Sigmoid colon (tissue), 7 donors: ENCODE measurements at places on chromosomes 5 and 9. TPM values are rescaled to one million over a fixed set of nuclear protein-coding genes. Genes with fewer than 3 reads are reported as not detected.
A peak's percentile ranks its signal among the peaks of the same experiment; 100 is the strongest.

PCDHB3 gene
- total RNA-seq = 1.8 TPM

ZFP37 gene
- total RNA-seq = 2.9 TPM

IL31RA gene
- total RNA-seq = 3.3 TPM

TEX48 gene
- total RNA-seq = not detected

RAB3C gene
- 17.6 TPM for total RNA-seq

PIP5K1B gene
- total RNA-seq = 11.7 TPM

NDUFB6 gene
- 67.4 TPM for total RNA-seq

IL33 gene
- total RNA-seq = 73.2 TPM

NSG2 gene
- total RNA-seq = 4.7 TPM

MVB12B gene
- total RNA-seq = 12.7 TPM

GRCh38 chr5:64972591-64972990 is 203.9 kb downstream of the CWC27 start:
- no peaks in the 10 kb centered on the region for H3K4me1 ChIP-seq
- H3K36me3 ChIP-seq = peaks cover 9% of the 10 kb centered on the region
- no peak overlapping the region for H3K4me3 ChIP-seq
- DNase-seq = no peak

DNA sequence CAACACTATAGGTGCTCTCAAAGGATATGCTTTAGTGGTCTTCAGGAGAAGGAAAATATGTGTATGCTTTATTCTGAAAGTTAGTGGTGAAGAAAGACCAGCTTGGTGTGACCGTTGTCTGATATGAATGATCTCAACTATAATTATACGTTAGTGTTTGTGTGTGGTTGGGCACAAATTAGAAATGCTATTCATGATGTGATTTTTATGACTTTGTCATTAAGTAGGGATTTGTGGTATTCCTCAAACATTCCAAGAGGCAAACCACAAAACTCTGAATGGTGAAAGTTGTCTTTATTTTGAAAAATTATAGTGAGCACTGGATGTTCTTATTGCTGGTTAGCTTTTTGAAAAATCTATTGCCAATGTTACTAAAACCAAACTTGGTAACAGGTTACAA is 6.2 kb upstream of the F2R start:
- H3K27ac ChIP-seq = no peak overlapping the region
- no peaks in the 10 kb centered on the region for H3K36me3 ChIP-seq
- no peak for DNase-seq
- peaks cover 2% of the 10 kb centered on the region for H3K27me3 ChIP-seq
- H3K4me3 ChIP-seq = no peak overlapping the region

- H3K36me3 ChIP-seq = no peaks in the 10 kb centered on the region
- peaks cover 27% of the 10 kb centered on the region for H3K27me3 ChIP-seq
- no peaks in the 10 kb centered on the region for H3K4me1 ChIP-seq
- H3K4me3 ChIP-seq = no peak overlapping the region
These were observed 44.1 kb downstream of the OR2V1 start for GRCh38 chr5:181086884-181087205.

DNA sequence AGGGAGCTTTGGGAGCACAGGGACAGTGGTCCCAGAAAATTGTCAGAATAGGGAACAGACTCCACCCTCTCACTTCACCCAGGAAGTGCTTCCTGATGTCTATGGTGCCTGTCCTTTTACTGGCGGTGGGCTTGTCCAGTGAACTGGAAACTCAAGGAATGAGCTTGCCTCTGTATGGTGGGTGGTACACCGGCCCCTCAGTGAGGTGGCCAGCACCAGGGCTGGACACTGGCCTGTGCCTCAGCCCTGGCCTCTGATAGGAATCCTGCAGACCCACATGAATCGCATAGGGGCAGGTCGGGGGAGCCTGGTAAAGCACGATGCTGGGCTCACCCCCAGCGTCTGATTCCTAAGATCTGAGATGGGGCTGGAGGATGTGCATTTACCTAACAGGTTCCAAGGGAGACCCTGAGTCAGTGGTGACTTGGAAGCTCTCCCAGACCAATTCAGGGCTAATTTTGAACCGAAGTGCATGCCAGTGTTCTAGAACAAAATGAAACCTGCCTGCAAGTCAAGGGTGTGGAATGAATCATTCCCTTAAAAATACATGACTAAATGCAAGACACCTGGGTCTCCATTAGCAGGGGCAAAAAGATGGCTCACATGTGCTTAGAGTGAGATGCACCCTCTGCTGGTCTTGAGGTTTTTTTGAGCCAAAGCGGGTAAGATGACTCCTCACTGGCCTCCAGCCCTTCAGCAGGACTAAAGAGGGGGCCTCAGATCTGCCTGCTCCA is 178.3 kb downstream of the HSPA4 start:
- no peak overlapping the region for H3K4me3 ChIP-seq
- no peaks in the 10 kb centered on the region for H3K36me3 ChIP-seq
- DNase-seq = peak; percentile 17
- no peaks in the 10 kb centered on the region for H3K27me3 ChIP-seq

- no peak overlapping the region for H3K27ac ChIP-seq
- no peak overlapping the region for H3K4me3 ChIP-seq
- no peak for DNase-seq
- peaks cover 42% of the 10 kb centered on the region for H3K4me1 ChIP-seq
These were observed 391.3 kb downstream of the GADD45G start for GRCh38 chr9:89996116-89996515.

- no peaks in the 10 kb centered on the region for H3K27me3 ChIP-seq
- no peak for DNase-seq
- H3K4me3 ChIP-seq = peak overlapping the region; percentile 69
These were observed 596 bp downstream of the ENTREP1 start for GRCh38 chr9:69325409-69326212.

- H3K36me3 ChIP-seq = no peaks in the 10 kb centered on the region
- H3K27me3 ChIP-seq = no peaks in the 10 kb centered on the region
- no peak overlapping the region for H3K4me3 ChIP-seq
- peak overlapping the region; percentile 69 for H3K27ac ChIP-seq
- DNase-seq = peak; percentile 62
These were observed 16.2 kb downstream of the GPR21 start for GRCh38 chr9:123049589-123050222.

- no peak overlapping the region for H3K4me3 ChIP-seq
- H3K36me3 ChIP-seq = no peaks in the 10 kb centered on the region
- no peak overlapping the region for H3K27ac ChIP-seq
- no peak for DNase-seq
- H3K4me1 ChIP-seq = no peaks in the 10 kb centered on the region
These were observed 221.7 kb downstream of the FGF10 start for GRCh38 chr5:44167540-44167939.

GRCh38 chr5:96481867-96482266 is 48.8 kb upstream of the PCSK1 start:
- no peaks in the 10 kb centered on the region for H3K4me1 ChIP-seq
- H3K27ac ChIP-seq = no peak overlapping the region
- no peaks in the 10 kb centered on the region for H3K36me3 ChIP-seq
- DNase-seq = no peak

DNA sequence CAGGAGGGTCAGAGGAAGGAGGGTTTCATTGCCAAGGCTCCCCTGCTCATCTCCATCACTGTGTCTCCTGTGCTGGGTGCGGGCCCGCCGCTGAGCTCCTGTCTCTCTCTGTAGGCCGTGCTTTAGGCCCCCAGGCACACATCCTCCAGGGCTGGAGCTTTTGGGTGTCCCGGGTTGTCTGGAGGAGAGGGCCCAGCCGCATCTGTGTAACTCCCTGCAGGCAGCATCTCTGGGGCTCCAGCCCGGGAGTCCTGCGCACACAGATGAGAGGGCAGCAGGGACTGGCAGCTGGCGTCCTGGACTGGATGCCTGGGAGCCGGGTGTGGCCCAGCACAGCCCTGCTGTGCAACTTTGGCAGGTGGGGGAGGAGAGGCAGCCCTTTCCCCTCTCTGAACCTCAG is 40.2 kb downstream of the LRSAM1 start:
- H3K27me3 ChIP-seq = no peaks in the 10 kb centered on the region
- H3K4me3 ChIP-seq = no peak overlapping the region
- DNase-seq = no peak

DNA sequence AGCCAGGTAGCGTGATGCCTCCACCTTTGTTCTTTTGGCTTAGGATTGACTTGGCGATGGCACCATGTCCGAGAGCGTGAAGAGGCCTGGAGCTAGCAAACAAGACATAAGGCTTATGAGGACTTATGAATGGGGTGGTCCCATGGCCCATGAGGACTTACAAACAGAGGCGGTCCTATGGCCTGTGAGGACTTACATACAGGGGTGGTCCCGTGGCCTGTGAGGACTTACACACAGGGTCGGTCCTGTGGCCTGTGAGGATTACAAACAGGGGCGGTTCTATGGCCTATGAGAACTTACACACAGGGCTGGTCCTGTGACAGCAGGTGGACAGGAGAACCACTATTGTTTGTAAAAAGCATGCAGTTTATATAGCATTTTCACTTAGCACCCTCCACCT is 21.3 kb upstream of the FOXD1 start:
- no peaks in the 10 kb centered on the region for H3K27me3 ChIP-seq
- H3K4me3 ChIP-seq = no peak overlapping the region
- DNase-seq = no peak
- H3K27ac ChIP-seq = no peak overlapping the region

- H3K27me3 ChIP-seq = no peaks in the 10 kb centered on the region
- no peaks in the 10 kb centered on the region for H3K4me1 ChIP-seq
- H3K4me3 ChIP-seq = no peak overlapping the region
These were observed 742.8 kb downstream of the CDH9 start for GRCh38 chr5:26295541-26295940.

DNA sequence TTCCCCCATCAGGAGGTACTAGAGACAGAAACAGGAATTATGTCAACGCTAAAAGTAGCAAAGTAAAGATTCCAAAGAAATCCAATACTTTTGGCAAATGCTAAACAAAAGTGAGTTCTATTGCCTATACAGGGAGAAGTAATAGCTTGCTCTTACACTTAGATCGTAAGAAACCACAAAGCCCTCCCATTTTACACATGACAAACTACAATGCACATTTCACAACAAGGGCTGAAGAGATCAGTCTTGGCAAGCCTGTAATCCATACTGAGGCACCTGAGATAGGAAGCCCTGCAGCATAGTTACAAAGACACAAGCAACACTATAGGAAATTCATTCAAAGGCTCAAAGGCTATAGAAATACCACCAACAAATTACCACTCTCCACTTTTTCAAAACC is 7.7 kb downstream of the HNRNPK start:
- no peak overlapping the region for H3K4me3 ChIP-seq
- DNase-seq = no peak
- H3K27ac ChIP-seq = no peak overlapping the region
- peaks cover 30% of the 10 kb centered on the region for H3K4me1 ChIP-seq

DNA sequence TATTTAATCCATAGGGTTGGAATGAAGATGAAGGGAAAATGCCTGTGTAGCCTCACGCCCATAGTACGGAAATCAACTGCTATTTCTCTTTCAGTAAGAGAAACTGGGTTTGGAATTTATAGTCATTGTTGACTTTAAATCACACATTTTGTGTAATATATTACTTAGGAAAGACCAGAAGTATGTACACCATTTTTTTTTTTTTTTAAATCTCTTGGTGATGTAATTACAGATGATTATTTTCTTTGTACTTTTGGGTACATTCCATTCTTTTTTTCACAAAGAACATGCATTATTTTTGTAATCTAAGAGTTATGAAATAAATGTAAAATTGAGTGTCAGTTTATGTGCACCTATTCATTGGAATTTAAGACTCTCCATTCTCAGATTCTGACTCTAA is 45.7 kb downstream of the POC5 start:
- no peak overlapping the region for H3K4me3 ChIP-seq
- H3K36me3 ChIP-seq = no peaks in the 10 kb centered on the region
- H3K4me1 ChIP-seq = no peaks in the 10 kb centered on the region
- H3K27me3 ChIP-seq = no peaks in the 10 kb centered on the region

- no peak for DNase-seq
- no peaks in the 10 kb centered on the region for H3K27me3 ChIP-seq
- H3K36me3 ChIP-seq = no peaks in the 10 kb centered on the region
- H3K27ac ChIP-seq = no peak overlapping the region
- no peaks in the 10 kb centered on the region for H3K4me1 ChIP-seq
These were observed 101.8 kb upstream of the MAST4 start for GRCh38 chr5:66494437-66494836.

- no peak overlapping the region for H3K4me3 ChIP-seq
- H3K27ac ChIP-seq = no peak overlapping the region
- peaks cover 11% of the 10 kb centered on the region for H3K4me1 ChIP-seq
- no peaks in the 10 kb centered on the region for H3K36me3 ChIP-seq
- H3K27me3 ChIP-seq = peaks cover 32% of the 10 kb centered on the region
These were observed 46.2 kb downstream of the PAX5 start for GRCh38 chr9:36987891-36988290.

GRCh38 chr9:112711050-112711689 is 6.7 kb downstream of the INIP start:
- H3K27me3 ChIP-seq = no peaks in the 10 kb centered on the region
- no peaks in the 10 kb centered on the region for H3K36me3 ChIP-seq
- no peak overlapping the region for H3K27ac ChIP-seq
- DNase-seq = no peak

GRCh38 chr5:535846-536698 is 11.8 kb upstream of the SLC9A3 start:
- no peaks in the 10 kb centered on the region for H3K4me1 ChIP-seq
- DNase-seq = no peak
- no peak overlapping the region for H3K27ac ChIP-seq

DNA sequence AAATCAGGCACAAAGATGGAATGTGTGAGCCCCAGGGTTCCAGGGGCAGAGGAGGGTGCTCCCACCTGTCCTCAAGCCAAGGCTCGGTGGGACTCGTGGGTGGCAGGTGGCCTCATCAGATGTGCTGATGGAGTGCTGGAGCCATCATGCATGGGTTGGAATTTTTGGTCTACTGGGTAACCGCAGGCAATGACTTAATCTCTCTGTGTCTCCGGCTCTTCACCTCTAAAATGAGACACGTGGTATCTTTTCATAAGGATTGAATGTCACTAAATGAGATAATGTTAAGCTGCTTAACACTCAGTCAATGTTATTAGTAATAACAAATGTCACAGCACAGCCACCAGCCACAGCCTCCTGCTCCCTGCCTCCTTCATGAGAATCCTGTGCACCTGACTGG is 245.5 kb downstream of the HSPA4 start:
- no peaks in the 10 kb centered on the region for H3K4me1 ChIP-seq
- H3K36me3 ChIP-seq = no peaks in the 10 kb centered on the region
- H3K4me3 ChIP-seq = no peak overlapping the region
- no peaks in the 10 kb centered on the region for H3K27me3 ChIP-seq

- H3K4me3 ChIP-seq = no peak overlapping the region
- no peak overlapping the region for H3K27ac ChIP-seq
- no peaks in the 10 kb centered on the region for H3K27me3 ChIP-seq
- H3K36me3 ChIP-seq = no peaks in the 10 kb centered on the region
- DNase-seq = no peak
These were observed 46.9 kb upstream of the GAS1 start for GRCh38 chr9:86994231-86994630.

GRCh38 chr5:63022403-63022802 is 443.8 kb downstream of the LRRC70 start:
- H3K4me3 ChIP-seq = no peak overlapping the region
- no peak overlapping the region for H3K27ac ChIP-seq
- no peaks in the 10 kb centered on the region for H3K27me3 ChIP-seq
- DNase-seq = no peak

GRCh38 chr5:157842787-157843186 is 16.2 kb downstream of the CLINT1 start:
- H3K4me1 ChIP-seq = peaks cover 8% of the 10 kb centered on the region
- no peaks in the 10 kb centered on the region for H3K36me3 ChIP-seq
- H3K27me3 ChIP-seq = no peaks in the 10 kb centered on the region
- DNase-seq = no peak
- H3K27ac ChIP-seq = no peak overlapping the region

- H3K36me3 ChIP-seq = no peaks in the 10 kb centered on the region
- H3K27me3 ChIP-seq = no peaks in the 10 kb centered on the region
- no peaks in the 10 kb centered on the region for H3K4me1 ChIP-seq
- DNase-seq = no peak
These were observed 55.0 kb upstream of the BNC2 start for GRCh38 chr9:16925426-16925825.
